ENCODE measurements at places on chromosomes 6 and 20. TPM values are rescaled to one million over a fixed set of nuclear protein-coding genes. Genes with fewer than 3 reads are reported as not detected.

GRCh38 chr20:47872341-47872740 lies 87.1 kb upstream of the SULF2 start:
- DNase-seq = no peak

- DNase-seq = no peak
These were observed 49.8 kb upstream of the THEMIS start for GRCh38 chr6:127950566-127951145.

- no peak for DNase-seq
These were observed 32.5 kb upstream of the PRND start for GRCh38 chr20:4689220-4689619.

DNA sequence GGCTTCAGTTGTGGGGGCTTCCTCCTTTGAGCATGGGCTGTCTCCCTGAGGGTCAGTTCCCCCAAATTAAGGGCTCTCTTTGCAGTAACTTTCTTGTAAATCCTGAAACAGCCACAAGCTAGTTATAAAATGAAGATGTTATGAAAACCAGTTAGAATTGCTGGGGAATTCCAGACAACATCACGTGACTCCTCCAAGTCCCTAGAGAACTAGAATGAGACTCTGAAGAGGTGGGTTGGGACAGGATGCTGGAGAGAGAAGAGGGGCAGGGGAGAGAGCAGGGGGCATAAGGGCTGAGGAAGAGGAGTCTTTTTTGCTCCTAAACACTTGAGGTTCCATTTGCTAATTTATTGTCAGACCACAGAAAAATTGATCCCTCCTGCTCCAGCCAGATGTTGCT lies 380.3 kb downstream of the DHX35 start:
- no peak for DNase-seq

GRCh38 chr20:36141310-36141709 lies 13.2 kb upstream of the EPB41L1 start:
- DNase-seq = no peak

GRCh38 chr20:9581509-9581908 lies 67.1 kb downstream of the LAMP5 start:
- no peak for DNase-seq

Gene LY6G6D
- polyA plus RNA-seq = not detected

All from heart left ventricle (tissue), 16 donors.